ENCODE measurements at places on chromosomes 7 and 10.

- no peak for DNase-seq
These were observed 23.7 kb upstream of the LRRN3 start for GRCh38 chr7:111067251-111067650.

- no peak for DNase-seq
These were observed 3.1 kb downstream of the IFIT2 start for GRCh38 chr10:89304925-89305324.

GRCh38 chr7:2030475-2031450, 202.0 kb downstream of the MAD1L1 start:
- no peak for DNase-seq

DNA sequence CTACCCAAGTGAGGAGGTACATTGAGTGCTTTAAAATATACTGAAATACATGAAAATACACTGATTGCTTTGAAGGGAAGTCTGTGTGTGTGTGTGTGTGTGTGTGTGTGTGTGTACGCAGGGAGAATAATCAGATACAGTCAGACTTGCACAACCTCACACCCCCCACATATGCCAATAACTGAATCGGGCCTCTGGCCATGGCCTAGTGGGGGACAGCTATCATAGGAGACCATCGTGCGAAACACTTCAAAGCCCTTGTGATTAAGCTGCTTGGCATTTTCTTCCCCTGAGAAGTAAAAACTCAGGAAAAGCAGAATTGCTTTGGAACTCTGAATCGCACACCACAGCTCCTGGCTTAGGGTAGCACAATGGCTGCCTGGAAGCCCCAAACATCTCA, 135.1 kb downstream of the C10orf105 start:
- no peak for DNase-seq

DNA sequence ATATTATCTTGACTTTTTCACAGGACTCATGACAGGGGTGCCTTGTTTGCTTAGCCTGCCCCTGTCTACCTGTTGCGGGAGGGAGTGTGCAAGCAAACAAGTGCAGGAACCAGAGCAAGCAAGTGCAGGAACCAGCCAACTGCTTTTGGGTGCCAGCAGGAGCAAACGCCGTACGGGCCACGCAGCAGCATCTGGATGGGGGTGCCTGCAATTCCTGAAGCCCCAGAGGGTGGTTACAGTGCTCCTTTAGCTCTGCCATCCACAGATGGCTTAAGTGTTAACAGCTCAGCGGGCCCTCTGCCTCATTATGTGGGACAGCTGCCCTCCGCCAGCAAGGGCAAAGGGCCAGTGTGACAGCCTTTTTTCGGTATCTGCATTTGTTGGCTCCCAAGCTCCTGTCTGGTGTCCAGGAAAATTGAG, 83.5 kb downstream of the MICU1 start:
- DNase-seq: no peak

DNA sequence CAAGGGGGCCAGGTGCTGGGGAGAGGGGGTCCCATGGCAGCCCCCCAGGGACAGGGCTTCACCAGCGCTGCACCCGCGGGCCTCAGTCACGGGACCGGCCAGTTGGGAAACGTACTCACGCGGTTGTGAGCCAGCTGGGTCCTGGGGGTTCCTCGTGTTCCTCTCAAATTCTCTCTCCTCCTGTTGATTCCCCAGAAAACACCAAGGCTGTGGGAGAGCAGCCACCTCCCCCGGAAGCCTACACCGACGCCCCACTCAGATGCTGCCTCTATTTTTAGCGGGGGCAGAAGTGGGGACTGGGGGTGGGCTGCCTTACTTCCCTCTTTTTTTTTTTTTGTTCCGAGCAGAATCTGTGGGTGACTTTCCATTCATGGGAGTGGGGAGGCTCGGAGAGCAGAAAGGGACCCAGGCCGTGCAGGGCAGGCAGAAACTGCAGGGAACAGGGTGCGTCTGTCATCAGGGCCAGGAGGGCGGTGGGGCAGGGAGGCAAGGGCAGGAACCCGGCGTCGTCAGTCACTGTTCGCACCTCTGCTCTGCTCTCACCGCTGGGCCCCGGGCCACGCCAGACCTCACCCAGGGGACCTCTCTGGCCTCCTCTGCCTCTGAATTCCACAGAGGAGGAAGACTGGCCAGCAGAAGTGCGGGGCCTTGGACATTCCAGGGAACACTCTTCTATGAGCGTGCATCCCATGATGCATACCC, 63.1 kb downstream of the CARD11 start:
- DNase-seq: no peak

DNA sequence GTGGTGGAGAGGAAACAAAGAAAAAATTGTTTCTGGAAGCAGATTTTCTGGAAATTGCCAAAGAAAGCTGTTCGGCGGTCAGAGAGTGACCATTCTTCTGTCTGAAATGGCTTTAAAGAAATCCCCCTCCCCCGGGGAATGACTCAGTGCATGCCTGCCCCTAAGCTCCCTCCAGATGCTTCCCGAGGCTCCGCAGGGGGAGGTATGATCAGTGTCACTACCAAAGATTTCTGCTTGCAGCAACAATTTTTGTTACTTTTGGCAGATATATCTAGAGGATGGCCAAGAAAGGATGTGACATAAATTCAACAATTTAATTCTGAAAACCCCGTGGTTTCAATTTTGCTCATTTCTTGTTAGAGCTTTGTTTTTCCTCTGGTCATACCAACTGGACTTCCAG, 163.9 kb downstream of the JCAD start:
- no peak for DNase-seq

- peak; percentile 85 for DNase-seq
These were observed at the start of gene MAP3K8 for GRCh38 chr10:30433730-30434272. Gene MAP3K8, plus strand, starts transcription at chr10:30434184. Its CDS starts 4,755 bp downstream, at chr10:30438939.

- no peak for DNase-seq
These were observed 3.4 kb downstream of the H2BK1 start for GRCh38 chr7:151206914-151207313.

DNA sequence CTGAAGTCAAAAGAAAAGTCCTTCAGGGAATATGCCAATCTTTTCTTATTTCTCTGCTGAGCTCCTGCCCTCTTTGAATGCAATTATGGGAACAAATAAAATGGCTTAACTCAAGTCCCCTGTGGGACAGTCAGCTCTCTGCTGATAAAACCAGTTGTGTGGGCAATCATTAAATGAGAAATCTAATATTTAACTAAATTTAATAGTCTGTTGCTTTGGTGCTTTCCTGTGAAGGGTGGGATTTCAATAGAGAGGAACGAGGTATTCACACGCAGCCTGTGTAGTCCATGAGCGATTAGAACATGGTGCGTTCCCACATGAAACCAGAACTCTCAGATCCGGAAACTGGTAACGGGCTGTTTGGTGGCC, 138.4 kb downstream of the PAXIP1 start:
- DNase-seq: no peak

GRCh38 chr7:16670021-16670420, 24.0 kb downstream of the BZW2 start:
- DNase-seq: no peak

DNA sequence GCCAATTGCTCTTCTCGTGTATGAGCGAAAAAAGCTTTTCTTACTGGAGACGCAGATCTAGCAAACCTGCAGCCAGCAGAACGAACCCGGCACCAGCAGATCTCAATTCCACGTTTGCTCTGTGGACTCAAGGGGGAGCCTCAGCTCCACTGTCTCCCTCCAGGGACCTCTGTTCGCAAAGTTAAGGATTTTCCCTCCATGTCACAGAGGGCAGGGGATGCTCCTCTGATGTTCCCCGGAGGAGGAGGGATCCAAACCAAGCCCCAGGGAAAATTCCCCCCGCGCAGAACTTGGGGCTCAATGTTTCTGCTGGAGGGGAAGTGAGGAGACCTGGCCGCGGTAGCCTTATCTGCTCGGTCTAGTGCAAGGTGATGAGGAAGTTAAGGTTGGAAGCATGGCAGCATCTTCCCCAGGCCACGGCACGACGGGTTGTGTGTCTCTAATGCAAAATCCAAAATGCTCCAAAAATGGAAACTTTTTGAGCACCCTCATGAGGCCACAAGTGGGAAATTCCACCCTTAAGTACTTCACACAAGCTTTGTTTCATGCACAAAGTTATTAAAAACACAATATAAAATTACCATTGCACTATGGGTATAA, 9.0 kb downstream of the IQCE start:
- no peak for DNase-seq

GRCh38 chr7:23594879-23595604, 2.1 kb upstream of the CCDC126 start:
- DNase-seq: no peak

DNA sequence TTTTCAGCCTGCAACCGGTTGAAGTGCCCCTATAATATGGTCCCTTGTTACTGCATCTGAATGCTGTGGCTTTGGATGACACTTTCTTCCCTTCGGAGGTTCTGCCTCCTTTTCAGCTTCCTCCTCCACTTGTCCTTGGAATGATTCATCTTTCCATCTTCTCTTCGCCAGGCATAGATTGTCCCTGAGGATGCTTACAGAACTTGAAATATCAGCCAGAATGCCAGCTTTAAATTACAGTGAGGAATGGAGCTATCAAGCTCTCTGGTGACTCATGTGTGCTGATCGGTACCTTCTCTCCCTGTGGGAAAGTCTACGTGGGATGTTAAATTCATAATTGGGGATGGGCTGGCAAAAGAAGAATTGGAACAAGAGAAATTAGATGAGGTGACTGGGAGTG, 45.9 kb upstream of the PDK4 start:
- DNase-seq: no peak

GRCh38 chr7:100367251-100367620, 6.1 kb upstream of the PILRA start:
- no peak for DNase-seq

DNA sequence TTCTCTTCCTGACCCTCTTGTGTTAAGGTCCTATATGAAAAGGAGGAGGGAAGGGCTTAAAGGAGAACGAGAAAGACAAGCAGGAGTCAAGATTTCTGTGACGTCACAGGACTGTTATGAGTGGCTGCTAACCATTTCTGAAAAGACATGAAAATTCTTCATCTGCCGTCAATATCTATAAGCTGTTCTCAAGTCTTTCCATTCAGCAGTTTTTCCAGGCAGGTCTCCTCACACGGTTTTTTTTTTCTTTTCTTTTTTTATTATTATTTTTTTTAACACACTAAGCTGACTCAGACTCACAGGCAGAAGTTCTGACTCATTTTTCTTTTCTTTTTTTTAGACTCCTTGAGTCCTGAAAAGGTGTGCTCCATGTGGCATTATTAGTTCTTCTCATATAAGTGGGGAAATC, 72.0 kb downstream of the DGKI start:
- no peak for DNase-seq

- DNase-seq: no peak
These were observed 228.1 kb downstream of the ACTR3B start for GRCh38 chr7:152987656-152988055.

GRCh38 chr10:116637830-116638229, 17.1 kb downstream of the PNLIPRP2 start:
- no peak for DNase-seq

GRCh38 chr7:88071994-88072714, 138.1 kb downstream of the ADAM22 start:
- no peak for DNase-seq

DNA sequence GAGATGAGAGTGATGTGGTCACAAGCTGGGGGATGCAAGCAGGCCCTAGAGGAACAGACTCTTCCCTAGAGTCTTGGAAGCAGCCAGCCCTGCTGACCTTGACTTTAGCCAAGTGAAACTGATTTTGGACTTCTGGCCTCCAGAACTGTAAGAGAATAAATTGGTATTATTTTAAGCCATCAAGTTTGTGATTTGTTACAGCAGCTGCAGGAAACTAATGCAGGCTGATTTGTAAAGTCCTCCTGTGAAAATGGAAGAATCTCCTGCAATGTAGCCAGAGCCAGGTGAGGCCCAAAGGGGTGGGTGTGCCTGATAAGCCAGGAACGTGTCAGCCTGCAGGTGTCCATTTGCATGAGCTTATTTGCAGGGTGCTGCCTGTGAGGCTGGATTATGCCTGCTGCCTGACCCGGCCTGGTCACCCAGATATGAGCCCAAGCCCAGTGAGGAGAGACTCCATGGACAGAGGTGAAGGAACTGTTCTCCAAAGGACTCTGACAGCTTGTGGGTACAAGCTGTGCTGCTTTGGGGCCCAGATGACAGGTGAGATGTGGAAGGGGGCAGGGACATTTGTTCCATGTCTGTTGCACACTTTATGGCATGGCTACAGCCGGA, 24.6 kb upstream of the PLEKHA1 start:
- no peak for DNase-seq

DNA sequence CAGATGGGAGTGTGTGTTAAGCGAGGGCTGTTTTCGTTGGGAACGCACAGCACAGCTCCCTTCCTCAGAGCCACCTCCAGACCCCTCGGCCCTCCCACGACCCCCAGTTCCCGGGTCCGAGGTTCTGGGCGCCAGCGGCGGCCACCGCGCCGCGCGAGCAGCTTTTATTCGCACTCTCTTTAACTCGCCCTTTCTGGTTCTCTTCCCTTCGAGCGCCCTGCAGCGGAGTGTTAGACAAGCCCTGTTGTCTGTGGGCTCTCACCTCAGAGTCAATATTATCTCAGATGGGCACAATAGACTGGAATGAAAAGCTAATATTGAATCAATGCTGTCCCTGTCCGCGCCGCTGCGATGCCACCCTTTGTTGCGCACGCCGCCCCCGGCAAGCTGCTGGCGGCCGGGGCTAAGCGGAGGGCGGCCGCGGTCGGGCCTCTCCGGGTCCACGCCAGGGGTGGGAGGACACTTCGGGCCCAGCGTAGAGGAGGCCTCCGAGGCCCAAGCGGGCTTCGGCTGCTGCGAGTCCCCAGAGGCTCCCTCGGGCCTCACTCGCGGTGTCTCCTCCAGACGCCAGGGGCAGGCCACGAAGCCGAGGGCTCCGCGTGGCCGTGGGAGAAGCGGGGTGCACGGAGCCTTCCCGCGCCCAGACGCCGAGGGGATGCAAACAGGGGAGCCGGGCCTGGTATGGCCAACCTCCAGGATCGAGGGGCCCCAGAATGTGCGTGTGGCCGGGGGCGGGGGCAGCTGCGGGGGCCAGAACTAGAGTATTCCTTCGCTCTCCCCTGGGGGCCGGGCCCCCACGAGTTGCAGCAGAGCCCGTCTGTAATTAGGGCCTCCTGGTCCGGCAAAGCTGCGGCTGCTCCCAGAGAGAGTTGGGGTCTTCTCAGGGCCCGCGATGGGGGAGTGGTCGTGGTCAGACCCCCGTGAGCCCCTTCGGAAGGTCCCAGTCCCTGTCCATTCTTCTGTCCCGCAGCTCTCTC, 7.9 kb upstream of the EMX2 start:
- DNase-seq: no peak

GRCh38 chr7:26370011-26370410, 78.3 kb downstream of the SNX10 start:
- DNase-seq: no peak

DNA sequence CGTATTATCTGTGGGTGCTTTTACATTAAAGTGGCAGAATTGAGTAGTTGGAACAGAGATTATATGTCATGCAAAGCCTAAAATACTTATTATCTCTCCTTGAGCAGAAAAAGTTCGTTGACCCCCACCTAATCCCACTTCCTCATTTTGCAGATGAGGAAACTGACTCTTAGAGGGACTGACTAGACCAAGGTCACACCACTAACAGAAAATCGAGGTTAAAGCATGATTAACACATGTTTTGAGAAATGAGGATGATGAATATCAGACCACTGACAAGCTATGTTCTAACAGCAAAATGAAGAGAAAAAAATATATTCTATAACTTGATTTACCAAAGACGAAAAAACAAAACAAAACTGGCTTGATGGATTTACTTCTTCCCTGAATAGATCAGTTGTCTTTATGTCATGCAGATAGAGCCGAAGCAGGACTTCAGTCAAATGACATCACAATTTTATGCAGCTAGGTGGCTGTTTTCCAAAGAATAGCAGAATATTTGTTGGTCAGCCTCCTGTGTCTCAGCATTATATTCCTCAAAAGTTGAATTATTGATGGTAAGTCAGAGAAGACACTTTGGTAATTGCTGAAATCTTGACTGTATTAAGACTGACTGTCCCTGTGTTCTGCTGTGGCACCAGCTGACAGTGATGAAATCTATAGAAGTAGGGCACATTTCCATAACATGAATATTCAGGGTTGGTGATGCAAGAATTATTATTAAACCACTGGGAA, 24.2 kb upstream of the SMIM30 start:
- DNase-seq: no peak

All from activated T-helper 9 cell treated with anti-CD3 and anti-CD28 coated beads, Interleukin-2, amount 50 U/mL, for 16 hours (primary cell).